ENCODE measurements at places on chromosomes 12 and 14.
A peak's percentile ranks its signal among the peaks of the same experiment; 100 is the strongest.

DNA sequence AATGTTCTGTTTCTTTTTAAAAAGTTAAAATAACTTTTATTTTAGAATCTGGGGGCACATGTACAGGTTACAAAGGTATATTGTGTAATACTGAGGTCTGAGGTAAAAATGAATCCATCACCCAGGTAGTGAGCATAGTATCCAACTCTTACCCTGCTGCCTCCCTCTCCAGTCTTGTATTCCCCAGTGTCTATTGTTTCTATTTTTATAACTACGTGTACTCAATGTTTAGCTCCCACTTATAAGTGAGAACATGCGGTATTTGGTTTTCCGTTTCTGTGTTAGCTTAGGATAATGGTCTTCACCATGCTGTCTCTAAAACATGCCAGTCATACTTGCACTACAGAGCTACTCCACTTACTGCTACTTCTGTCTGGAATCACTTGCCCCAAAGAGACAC is 8.4 kb downstream of the FBXO33 start:
- DNase-seq, result no peak

- DNase-seq, result no peak
Measured at GRCh38 chr12:54028314-54029201, at the start of gene HOXC6. HOXC6 (plus strand) TSS chr12:54028440; CDS start chr12:54028522, 82 bp downstream.

GRCh38 chr12:62158461-62159360 is 101.5 kb upstream of the USP15 start:
- DNase-seq, result no peak

DNA sequence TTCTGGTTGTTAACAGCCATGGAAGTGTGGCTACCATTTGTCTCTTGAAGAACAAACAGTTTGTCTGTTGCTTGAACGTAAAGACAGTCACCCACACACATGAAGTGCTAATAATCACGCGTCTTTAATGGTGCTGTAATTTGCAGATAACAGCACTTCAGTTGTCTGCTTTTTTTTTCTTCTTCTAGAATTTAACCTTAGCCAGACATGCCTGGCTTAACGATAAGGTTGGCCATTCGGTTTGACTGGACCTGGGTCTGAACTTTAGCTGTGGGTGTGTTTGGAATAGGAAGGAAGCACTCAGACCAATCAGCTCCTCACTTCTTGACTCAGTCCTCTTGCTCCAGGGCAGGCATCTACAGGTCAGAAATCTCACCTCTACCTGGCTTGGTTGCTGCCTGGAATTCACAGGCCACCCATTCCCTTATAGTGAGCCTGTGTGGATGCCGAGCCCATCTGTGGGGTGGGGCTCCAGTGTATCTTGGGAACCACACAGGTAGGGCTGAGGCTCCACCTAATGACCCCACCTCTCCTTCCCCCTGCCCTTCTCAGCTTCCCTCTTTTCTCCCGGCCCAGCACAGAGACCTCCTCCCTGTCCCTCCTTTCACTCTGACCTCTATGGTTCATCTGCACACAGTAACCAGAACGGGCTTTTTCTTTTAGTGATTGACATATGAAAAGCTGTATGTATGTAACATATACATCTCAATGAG is 246.4 kb upstream of the PWP1 start:
- DNase-seq, result no peak

DNA sequence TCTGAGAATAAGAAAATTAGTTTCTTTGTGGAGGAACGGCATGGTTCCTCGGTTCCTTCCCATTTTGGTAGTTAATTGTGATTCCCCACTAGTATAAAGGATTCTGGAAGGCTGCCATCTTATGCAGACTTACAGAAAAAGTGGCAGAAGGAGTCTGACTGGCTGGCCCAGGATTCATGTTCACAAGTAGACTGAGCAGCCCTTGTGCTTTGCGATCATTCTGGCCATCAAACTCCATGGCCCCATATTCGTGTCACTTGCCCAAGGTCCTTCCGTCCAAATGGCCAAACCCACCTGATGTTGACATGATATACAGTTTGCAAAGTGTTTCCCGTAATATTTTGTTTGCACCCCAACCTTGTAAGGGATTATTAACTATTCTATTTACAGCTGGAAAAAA is 297.2 kb upstream of the AMIGO2 start:
- DNase-seq, result no peak

- DNase-seq, result no peak
Measured at GRCh38 chr14:56120091-56120691, 2.0 kb downstream of the PELI2 start.

DNA sequence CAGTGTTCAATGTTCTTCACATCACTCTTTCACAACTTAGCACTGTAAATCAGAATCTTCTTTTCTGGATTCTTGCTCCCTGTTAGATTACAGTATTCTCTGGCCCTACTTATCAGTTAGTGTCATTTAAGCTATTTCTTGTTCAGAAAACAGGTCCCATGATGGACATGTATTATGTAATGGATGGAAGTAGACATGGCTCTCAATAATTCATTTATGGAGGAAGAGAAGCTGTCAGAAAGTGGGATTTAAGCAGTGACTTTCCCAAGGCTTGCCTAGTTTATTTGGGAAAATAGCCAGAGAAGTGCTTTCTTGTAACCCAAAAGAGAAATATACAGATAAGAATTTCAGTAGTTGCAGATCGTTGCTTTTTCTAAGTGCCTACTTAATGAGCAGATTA is 1.6 kb downstream of the ERC1 start:
- DNase-seq, result no peak

DNA sequence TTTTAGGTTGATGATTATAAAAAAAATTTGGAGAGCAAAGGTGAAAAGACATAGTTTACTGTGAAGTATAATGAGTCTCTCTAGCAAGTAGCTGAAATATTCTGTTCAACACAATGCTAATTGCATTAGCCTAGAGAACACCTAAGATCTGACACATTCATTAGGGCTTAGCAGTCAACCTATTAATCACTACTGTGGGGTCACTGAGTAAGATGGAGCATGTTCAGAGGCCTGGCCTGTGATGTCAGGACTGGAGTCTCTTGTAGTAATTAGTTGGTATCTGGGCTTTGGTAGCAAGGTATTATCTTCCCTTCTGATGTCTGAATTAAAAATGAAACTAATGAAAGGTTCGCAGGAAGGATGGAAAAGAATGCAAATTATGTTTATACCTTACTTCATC is 112.7 kb downstream of the SLC16A7 start:
- DNase-seq, result no peak

DNA sequence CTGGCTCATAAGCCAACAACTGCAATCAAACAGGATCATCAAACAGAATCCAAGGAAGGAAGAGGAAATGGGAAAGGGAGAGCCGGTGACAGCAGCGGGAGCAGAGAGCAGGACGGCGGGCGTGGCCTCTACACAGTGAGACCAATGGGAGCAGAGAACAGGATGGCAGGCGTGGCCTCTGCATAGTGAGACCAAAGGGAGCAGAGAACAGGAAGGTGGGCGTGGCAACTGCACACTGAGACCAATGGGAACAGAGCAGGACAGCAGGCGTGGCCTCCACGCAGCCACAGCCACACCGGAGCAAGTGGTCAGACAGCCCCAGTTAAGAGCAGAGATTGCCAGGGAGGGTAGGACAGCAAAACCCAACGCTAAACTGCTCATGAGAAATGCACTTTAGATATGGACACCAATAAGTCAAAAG is 16.4 kb downstream of the LRCOL1 start:
- DNase-seq, result no peak

- DNase-seq, result no peak
Measured at GRCh38 chr14:91112194-91112593, 1.7 kb upstream of the DGLUCY start.

DNA sequence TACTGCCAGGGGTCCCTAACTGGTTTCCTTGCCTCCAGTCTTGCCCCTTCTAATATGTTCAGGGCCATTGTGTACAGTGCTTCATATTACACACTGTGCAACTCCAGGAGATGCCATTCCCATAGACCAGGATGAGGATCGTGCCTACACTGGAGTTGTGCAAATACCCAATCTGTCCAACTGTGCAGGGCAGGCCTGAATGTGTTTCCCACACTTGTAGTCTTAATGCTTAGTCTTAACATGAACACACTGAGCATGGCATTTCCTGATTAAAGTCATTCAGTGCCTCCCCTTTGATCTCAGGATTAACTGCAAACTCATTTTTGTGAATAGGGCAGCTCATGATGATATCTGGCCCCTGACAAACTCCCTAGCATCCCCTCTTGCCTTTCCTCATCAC is 165.5 kb downstream of the TTC8 start:
- DNase-seq, result no peak

DNA sequence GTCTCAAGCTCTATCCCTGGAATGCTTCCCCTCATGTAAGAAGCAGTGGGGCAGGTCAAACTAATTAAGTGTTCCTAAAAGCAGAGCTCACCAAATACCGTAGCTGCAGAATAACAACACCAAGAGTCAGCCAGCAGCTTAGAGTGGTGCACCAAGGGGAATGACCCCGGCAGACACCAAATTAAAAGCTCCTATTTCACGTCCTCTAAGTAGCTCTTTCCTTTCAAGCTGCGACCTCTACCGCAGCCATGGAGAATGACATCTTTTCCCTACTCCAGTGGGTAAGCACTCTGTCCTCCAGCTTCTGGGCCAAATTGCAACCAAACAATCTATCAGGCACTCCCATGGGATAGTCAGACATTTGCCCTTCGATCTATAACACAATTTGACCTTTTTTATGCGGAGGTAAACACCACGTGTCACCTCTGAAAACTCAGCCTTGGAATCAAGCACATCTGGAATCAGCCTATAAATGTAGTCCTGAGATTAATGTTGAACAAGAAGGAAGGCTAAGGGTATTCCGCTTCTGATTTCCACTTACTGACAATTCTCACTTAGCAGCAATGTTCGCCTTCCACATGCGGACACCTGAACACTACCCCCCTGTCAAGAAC is 67.6 kb upstream of the CDKN3 start:
- no peak for DNase-seq

DNA sequence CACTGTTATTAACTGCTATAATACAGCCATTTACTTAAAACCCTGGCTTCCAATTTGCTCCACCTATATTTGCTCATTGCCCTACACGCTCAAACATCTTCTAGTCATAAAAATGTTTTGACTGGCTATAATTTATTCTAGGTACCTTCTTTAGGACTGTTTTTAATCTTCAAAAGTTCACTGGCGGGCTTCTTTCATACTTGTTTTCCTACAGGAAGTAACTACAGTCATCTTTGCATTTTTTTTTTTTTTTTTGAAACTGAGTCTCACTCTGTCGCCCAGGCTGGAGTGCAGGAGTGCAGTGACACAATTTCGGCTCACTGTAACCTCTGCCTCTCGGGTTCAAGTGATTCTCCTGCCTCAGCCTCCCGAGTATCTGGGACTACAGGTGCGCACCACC is 32.5 kb downstream of the MPHOSPH9 start:
- DNase-seq, result no peak

- DNase-seq, result peak; percentile 36
Measured at GRCh38 chr12:50070314-50071060, 13.1 kb downstream of the ASIC1 start.

DNA sequence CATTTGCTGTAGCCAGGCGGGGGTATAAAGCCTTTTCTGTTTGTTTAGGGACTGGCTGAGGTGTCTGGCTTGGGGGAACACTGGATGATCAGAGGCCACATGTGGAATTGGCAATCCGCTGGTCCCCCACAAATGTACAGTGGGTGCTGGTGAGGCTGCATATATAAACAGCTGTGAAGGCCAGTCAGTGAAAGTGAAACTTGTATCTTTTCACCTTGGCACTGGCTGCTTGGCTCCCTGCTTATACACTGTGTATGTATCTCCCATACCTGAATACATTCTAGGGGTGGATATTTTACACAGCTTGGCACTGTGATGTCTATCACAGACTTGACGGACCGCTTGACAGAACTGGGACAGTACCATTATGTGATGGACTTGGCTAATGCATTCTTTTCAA is 246.8 kb upstream of the AVPR1A start:
- no peak for DNase-seq

GRCh38 chr12:67425394-67425793 is 156.2 kb downstream of the CAND1 start:
- DNase-seq, result no peak

GRCh38 chr12:89217472-89217871 is 134.8 kb downstream of the DUSP6 start:
- no peak for DNase-seq

GRCh38 chr12:356276-356988 is 32.7 kb downstream of the KDM5A start:
- DNase-seq, result no peak

DNA sequence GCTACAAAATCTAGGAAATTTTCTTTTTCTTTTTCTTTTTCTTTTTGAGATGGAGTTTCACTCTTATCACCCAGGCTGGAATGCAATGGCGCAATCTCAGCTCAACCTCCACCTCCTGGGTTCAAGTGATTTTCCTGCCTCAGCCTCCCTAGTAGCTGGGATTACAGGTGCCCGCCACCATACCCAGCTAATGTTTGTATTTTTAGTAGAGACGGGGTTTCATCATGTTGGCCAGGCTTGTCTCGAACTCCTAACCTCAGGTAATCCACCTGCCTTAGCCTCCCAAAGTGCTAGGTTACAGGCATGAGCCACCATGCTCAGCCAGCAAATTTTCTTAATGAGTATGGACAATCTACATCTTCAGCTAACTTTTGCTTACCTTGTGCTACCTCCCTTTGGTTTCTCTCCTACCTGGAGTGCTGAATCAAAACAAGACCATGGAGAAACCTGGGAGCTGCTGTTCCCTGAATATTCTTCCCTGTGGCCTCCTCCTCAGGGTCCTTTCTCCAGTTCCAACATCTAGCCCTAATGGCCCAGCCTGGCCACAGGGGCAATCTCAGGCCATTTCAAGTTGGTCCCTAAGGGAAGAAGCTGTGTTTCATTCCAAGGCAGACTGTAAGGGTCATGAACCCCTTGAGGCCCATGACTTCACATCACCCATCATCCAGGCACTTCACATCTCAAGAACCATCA is 74.6 kb upstream of the EGLN3 start:
- no peak for DNase-seq

DNA sequence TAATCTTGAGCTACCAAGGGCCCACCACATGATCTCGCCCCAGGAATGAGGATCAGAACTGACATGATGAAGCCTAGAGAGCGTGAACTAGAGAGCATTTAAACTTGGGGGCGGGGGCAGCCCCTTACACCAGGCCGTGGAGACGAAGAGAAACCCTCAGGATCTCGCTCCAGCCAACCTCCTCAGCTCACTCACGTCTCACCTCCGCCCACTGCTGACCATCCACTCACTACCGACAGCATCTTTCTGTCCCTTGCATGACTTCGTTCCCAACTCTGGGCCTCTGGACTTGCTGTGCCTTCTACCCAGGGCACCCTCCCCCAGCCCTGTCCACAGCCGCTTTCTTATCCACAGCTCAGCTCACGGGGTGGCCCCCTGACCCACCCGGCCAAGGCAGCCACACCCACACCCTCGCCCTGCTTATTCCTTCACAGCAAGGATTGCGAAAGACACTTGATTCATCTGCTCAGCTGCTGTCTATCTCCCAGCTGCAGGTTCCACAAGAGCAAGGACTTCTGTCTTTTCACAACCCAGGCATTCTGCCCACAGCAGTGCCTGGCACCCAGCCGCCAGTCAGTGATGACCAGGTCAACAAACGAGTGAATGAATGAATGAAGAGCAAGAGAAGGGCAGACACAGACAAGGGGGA is 6.4 kb downstream of the STX2 start:
- DNase-seq, result no peak

- no peak for DNase-seq
Measured at GRCh38 chr12:96810057-96810456, 97.0 kb upstream of the NEDD1 start.
